SK-N-SH treated with all-trans-retinoic acid at 6 μM for 48 hours (cell line): ENCODE measurements at places on chromosomes 16 and 17.

DNA sequence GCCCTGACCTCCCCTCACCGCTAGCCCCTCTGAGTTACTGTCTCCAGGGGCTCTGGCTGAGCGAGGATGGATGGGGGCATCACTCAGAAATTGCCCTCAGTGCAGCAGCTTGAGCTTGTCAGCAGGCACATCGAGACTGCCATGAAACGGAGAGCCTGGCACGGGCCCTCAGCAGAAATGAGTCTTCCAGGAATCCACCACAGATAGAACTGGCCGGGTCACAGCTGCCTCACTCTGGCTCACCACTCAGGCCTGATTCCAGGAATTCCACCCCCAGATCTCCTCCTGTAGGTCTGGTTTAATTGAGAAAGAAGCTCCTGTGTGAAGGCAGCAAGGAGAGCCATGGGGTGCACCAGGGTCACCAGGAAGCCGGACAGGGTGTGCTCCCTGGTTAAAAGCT lies 85.5 kb downstream of the GSG1L start:
- ATAC-seq = no peak

- ATAC-seq = no peak
These were observed 604.7 kb upstream of the SOX9 start for GRCh38 chr17:71516149-71516548.

- no peak for ATAC-seq
These were observed 27.3 kb downstream of the KDM8 start for GRCh38 chr16:27230562-27231001.

GRCh38 chr17:41511716-41512115 lies 6.3 kb upstream of the KRT13 start:
- no peak for ATAC-seq
